ENCODE measurements at places on chromosomes 7 and 10. TPM values are rescaled to one million over a fixed set of nuclear protein-coding genes. Genes with fewer than 3 reads are reported as not detected.

Gene LRIT1
- not detected for polyA plus RNA-seq

Gene CFTR
- not detected for polyA plus RNA-seq

Gene GPER1
- polyA plus RNA-seq, result 0.66 TPM

Gene ZNF862
- 4.3 TPM for polyA plus RNA-seq

Gene LRGUK
- 0.08 TPM for polyA plus RNA-seq

Gene SLC26A5
- not detected for polyA plus RNA-seq

Gene MAPK8
- polyA plus RNA-seq, result 9.3 TPM

Gene STEAP2
- not detected for polyA plus RNA-seq

Gene FAM20C
- not detected for polyA plus RNA-seq

Gene CYP2C8
- polyA plus RNA-seq, result not detected

Data from IgD-negative memory B cell (primary cell).